ENCODE measurements at places on chromosomes 11 and 22.

DNA sequence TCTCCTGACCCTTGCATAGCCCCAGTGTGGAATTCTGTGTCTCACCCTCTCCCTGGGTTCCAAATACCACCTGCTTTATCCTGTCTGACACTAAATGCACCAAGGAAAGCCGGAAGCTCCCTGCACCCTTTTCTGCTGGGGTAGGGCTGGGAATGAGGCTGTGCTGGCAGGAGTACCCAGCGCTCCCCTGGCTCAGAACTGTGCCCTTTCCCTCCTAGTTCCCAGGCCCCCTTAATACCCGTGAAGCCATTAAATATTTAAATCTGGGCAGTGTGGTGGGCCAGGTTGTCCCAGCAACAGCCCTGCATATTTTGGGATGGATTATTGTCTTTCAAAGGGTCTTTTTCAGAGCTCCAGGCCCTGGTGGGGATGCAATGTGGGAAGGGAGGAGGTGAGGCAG, 63.0 kb downstream of the TP53I11 start:
- no peak for DNase-seq

DNA sequence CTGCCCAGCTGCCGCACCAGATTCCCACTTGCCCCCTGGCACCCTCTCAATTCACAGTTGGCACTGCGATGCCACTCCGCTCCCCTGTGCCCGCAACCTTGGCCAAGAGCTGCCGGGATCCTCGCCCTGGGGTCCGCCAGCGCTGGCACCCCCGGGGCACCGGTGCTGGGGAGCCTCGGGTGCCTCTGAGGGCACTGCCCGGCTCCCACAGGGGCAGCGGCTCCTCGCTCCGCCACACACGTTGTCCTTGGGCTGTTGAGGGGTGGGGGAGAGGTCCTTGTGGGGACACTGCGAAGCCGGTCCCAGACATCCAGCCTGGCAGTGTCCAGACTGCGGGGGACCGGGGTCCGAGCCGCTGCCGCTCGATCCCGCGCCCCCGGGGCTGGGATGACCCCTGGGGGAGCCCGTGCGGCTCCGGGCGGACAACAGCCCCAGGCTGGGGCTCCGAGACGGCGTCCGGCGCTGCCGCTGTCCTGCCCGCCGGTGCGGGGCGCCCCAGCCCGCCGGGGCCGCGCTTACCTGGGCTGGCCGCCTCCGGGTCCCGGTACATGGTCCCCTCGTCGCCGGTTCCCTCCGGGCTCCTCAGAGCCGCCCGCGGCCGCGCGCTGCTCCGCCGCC, 496 bp downstream of the SYT7 start:
- no peak for DNase-seq

GRCh38 chr22:46382524-46382923, 47.0 kb downstream of the TRMU start:
- no peak for DNase-seq

DNA sequence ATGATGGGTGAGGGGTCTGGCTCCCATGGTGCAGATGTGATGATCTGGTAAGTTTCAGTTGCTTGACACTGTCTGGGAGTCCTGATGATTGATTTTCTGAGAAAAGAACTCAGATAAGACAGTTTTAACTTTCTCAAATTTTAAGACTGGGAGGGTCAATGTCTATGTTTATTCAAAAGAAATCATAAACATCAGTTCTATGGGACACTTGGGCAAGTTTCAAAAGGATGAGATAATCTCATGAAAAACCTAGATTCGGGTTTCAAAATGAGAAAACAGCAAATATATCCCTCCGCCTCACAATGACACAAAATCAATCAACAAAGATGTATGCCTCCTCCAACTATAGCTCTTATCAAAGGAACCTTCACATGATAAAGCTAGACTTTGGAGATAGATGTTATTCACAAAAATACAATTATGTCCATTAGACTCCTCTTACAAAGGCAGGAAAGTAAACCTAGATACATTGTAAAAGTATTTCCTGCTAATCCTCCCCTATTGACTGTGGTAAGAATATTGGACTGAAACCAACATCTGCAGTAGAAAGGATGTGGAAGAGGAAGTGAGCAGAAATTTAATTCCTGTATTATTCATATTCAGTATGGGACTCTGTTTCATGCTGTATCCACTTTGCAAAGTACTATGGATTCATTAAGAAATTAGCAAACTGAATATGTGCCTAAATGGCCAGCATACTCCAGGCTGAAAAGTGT, 21.6 kb downstream of the SVIP start:
- no peak for DNase-seq

DNA sequence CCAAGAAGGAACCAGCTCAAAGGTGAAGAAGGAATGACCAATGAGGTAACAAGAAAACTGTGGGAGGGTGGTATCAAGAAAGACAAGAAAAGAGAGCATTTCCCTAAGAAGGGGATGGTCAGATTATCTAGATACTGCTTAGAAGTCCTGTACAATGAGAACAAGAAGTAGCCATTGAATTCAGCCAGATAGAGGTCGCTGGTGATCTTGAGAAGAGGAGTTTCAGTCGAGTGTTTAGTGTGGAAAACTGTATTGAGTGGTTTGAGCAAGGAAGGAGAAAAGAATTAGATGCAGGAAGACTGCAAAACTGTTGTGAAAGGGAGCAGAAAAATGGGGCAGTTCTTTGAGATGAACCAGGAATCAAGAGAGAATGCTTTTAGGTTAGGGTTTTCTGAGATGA, 74.6 kb upstream of the FAT3 start:
- no peak for DNase-seq

GRCh38 chr11:79439886-79440570, 802 bp downstream of the TENM4 start:
- DNase-seq: no peak

- DNase-seq: no peak
Observed at GRCh38 chr11:123474994-123475393, 44.9 kb downstream of the GRAMD1B start.

GRCh38 chr22:35761037-35761436, 43.4 kb downstream of the APOL5 start:
- DNase-seq: no peak

DNA sequence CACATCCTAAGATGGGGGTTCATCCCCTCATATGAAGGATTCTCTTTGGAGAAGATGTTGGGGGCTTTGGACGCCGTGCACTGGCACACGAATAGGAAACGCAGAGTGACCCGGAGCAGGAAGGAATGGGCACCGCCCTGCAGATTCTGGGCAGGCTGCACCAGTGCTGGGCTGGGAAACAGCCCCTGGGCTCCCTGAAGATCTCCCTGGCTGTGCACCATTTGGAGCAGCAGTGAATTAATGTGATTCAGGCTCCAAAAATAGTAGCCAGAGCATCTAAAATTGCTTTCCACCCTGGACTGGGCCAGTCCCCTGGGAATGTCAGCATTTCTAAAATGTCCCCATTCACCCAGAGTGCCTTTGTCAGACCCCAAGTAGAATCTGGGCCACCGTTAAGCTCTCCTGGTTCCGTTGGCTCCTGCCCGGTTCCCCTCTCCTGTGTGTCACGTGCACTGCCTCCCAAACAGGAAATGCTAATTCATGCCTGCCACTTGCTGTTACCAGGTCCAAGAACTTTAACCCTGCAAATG, 18.6 kb downstream of the IRAG1 start:
- no peak for DNase-seq

GRCh38 chr11:10518123-10518522, 22.9 kb downstream of the RNF141 start:
- no peak for DNase-seq

DNA sequence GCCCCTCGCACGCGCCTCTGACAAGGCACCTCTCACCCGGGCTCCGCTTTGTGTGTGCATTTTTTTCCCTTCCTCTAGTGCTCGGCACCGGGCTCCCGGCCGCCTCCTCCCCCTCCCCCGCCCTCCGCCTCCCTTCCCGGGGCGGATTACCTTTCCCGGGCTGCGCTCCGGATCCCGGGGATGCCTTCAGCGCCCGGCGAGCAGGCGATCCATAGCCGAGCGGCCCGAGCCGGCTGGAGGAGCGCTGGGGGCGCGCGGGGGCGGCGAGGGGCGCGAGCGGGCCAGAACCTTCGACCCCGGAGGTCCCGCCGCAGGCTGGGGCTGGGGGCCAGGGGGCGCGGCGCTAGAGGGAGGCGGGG, 282 bp downstream of the MPPED2 start:
- no peak for DNase-seq

- no peak for DNase-seq
Observed at GRCh38 chr11:69434471-69434931, 47.0 kb upstream of the LINC01488 start.

DNA sequence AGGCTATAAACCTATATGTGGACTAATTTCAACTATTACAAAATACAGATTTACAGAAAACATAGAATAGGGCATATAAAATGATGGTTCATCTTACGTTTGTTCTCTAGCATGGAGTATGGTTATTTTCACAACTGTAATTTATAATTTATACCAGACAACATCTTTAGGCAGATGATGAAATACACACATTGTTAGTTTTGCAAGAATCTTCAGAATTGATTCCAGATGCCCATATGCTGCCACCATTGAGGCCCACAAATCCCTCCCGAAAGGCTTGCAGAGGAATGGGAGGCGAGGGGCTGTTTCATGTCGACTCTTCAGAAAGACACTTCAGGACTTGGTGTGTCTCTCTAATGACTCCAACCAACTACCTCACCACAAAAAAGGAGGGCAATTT, 6.2 kb downstream of the PTPN5 start:
- no peak for DNase-seq

GRCh38 chr11:128916037-128916572, 24.9 kb downstream of the KCNJ5 start:
- no peak for DNase-seq

- no peak for DNase-seq
Observed at GRCh38 chr11:134034496-134035381, 34.1 kb upstream of the JAM3 start.
